ENCODE measurements at places on chromosomes 2 and 18.

GRCh38 chr18:47928466-47928865 is 2.0 kb downstream of the SMAD2 start:
- DNase-seq, result no peak

DNA sequence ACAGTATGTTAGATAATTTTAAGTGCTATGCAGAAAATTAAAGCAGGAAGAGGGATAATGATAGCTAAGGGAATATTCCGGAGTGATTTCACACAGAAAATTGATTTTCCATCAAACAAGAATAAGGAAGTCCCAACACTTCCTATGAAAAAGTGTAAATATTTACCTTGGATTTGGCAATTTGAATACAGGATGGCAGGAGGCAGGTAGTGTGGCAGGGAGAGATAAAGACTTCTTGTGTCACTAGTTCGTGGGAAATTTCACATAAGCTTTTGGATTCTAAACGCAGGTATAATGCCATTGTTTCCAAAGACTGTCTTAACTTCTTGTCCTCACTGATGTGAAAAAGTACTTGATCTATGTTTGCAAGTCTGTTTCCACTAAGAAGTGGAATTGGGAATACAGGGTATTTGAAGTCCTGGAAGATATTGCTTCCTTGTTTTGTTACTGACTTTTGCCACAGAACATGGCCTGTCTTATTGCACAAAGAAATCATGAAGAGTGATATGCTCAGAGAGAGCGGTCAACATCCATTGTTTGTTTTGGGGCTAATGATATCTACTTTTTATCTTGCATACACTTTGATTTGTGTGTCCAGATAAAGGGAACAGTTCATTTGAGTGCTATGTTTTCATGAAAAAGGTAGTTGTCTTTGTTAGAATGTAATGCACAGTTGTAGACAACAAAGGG is 1216.1 kb upstream of the FAM98A start:
- DNase-seq, result no peak

DNA sequence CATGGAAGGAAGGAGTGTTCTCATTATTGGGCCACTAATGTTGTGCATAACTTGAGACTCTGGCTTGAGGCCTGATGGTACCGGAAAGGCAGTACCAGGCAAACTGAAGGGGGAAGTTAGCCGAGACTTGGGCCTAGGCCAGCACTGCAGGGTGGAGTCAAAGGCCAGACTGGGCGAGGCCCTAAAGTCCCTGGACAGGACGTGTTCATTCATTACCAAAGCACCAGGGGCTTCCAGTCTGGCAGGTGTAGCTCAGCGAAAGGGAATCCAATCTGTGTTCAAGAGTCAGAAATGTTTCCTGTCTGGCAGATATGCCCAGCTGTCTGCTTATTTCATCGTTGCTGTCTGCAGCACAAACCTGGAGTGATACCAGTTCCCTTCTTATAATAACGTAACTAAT is 4.7 kb upstream of the ITSN2 start:
- DNase-seq, result no peak

DNA sequence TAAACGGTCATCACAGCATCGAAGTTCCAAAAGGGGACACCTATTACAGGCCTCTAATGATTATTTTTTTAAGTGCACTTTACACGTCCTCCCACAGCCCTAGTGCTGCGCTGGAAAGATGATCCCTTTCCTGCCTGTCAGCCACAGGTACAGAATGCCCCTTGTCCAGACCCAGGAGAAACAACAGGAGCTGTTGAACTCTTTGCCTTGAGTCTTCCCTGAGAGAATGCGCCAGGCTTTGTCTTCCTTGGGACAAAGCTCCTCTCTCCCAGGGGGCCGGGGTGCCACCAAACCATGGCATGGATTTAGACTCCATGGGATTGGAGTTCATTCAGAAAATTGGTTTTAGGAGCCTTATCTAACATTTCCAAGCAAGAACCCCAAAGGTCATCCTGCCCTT is 319.0 kb upstream of the SOX11 start:
- no peak for DNase-seq

All from cortex of kidney (tissue), 1 donor.